Neural crest cell (in vitro differentiated cells): ENCODE measurements at places on chromosomes 5 and 9. TPM values are rescaled to one million over a fixed set of nuclear protein-coding genes. Genes with fewer than 3 reads are reported as not detected.

NEUROG1 gene
- 7.3 and 7.8 TPM in 2 replicates for total RNA-seq

SNCAIP gene
- total RNA-seq: 10.2 and 11.6 TPM in 2 replicates

PCDHB11 gene
- 2.7 and 3.6 TPM in 2 replicates for total RNA-seq

PCYOX1L gene
- total RNA-seq: 22.0 and 22.9 TPM in 2 replicates

TMEM215 gene
- 0.57 and 0.72 TPM in 2 replicates for total RNA-seq

ZDHHC11B gene
- total RNA-seq: 3.0 and 3.5 TPM in 2 replicates

SPEF2 gene
- total RNA-seq: 6.9 and 7.5 TPM in 2 replicates

GADD45G gene
- total RNA-seq: 11.9 and 13.3 TPM in 2 replicates

NME5 gene
- 6.3 and 8.4 TPM in 2 replicates for total RNA-seq

LRRC19 gene
- total RNA-seq: not detected in 2 replicates

SPIN1 gene
- total RNA-seq: 76.3 and 77.6 TPM in 2 replicates

STC2 gene
- total RNA-seq: 2.6 and 3.8 TPM in 2 replicates

EIF4E1B gene
- total RNA-seq: not detected in 2 replicates

RGS7BP gene
- total RNA-seq: 0.39 and 0.56 TPM in 2 replicates

PCDHB5 gene
- 3.0 and 3.3 TPM in 2 replicates for total RNA-seq

C9orf152 gene
- total RNA-seq: not detected in 2 replicates

PDLIM4 gene
- total RNA-seq: 37.4 and 38.0 TPM in 2 replicates

SH3PXD2B gene
- total RNA-seq: 86.1 and 89.1 TPM in 2 replicates

PROB1 gene
- 2.2 and 2.4 TPM in 2 replicates for total RNA-seq

DDX4 gene
- total RNA-seq: not detected in 2 replicates

LCN15 gene
- not detected in 2 replicates for total RNA-seq

KIF4B gene
- total RNA-seq: not detected in 2 replicates

CCL28 gene
- not detected in 2 replicates for total RNA-seq

CCL21 gene
- not detected in 2 replicates for total RNA-seq

RASGEF1C gene
- total RNA-seq: 1.7 and 2.0 TPM in 2 replicates

FGFR4 gene
- 5.4 and 7.1 TPM in 2 replicates for total RNA-seq

CCDC171 gene
- total RNA-seq: 6.1 and 7.2 TPM in 2 replicates

JAK2 gene
- total RNA-seq: 5.0 and 5.7 TPM in 2 replicates

HMCN2 gene
- 0.07 TPM in 1 of 2 replicates, not detected in the other for total RNA-seq

UBE2B gene
- total RNA-seq: 52.3 and 76.4 TPM in 2 replicates

ADRB2 gene
- total RNA-seq: 0.11 and 0.16 TPM in 2 replicates

PRLR gene
- 0.58 and 0.64 TPM in 2 replicates for total RNA-seq

OXCT1 gene
- total RNA-seq: 30.2 and 33.0 TPM in 2 replicates

GPR21 gene
- 1.0 TPM in 1 of 2 replicates, not detected in the other for total RNA-seq

COL15A1 gene
- total RNA-seq: 0.18 and 0.33 TPM in 2 replicates

FSTL4 gene
- total RNA-seq: 1.6 and 2.0 TPM in 2 replicates

TLR4 gene
- 1.3 and 2.2 TPM in 2 replicates for total RNA-seq

FBP1 gene
- 0.80 and 0.86 TPM in 2 replicates for total RNA-seq

PCDHGB6 gene
- 53.6 and 53.7 TPM in 2 replicates for total RNA-seq

ARSI gene
- 0.25 and 0.51 TPM in 2 replicates for total RNA-seq

PPP1R2B gene
- total RNA-seq: not detected in 2 replicates

PDZD2 gene
- 0.65 and 1.3 TPM in 2 replicates for total RNA-seq

GABRA6 gene
- not detected in 2 replicates for total RNA-seq

PTGS1 gene
- 0.16 and 0.37 TPM in 2 replicates for total RNA-seq

RNF183 gene
- total RNA-seq: not detected in 2 replicates

PGM5 gene
- total RNA-seq: 0.16 and 0.43 TPM in 2 replicates

LHX2 gene
- 0.19 TPM in 1 of 2 replicates, not detected in the other for total RNA-seq

NACC2 gene
- total RNA-seq: 8.1 and 8.6 TPM in 2 replicates
